ENCODE measurements at places on chromosomes 2 and 18. TPM values are rescaled to one million over a fixed set of nuclear protein-coding genes. Genes with fewer than 3 reads are reported as not detected.

ANKRD62 gene
- polyA plus RNA-seq = not detected

ACADL gene
- 0.36 TPM for polyA plus RNA-seq

PRKAG3 gene
- not detected for polyA plus RNA-seq

C2orf66 gene
- not detected for polyA plus RNA-seq

DYNAP gene
- polyA plus RNA-seq = not detected
